Thymus (tissue), 14 donors: ENCODE measurements at places on chromosomes 12 and 14. TPM values are rescaled to one million over a fixed set of nuclear protein-coding genes. Genes with fewer than 3 reads are reported as not detected.

- peak; percentile 77 for DNase-seq
Observed at GRCh38 chr14:96362965-96363750, at the start of the genes ATG2B and GSKIP. TSS of gene ATG2B (minus strand) at chr14:96363341. CDS start at chr14:96362976, 365 bp downstream. TSS of gene GSKIP (plus strand) at chr14:96363526. CDS start at chr14:96382248, 18,722 bp downstream.

DNA sequence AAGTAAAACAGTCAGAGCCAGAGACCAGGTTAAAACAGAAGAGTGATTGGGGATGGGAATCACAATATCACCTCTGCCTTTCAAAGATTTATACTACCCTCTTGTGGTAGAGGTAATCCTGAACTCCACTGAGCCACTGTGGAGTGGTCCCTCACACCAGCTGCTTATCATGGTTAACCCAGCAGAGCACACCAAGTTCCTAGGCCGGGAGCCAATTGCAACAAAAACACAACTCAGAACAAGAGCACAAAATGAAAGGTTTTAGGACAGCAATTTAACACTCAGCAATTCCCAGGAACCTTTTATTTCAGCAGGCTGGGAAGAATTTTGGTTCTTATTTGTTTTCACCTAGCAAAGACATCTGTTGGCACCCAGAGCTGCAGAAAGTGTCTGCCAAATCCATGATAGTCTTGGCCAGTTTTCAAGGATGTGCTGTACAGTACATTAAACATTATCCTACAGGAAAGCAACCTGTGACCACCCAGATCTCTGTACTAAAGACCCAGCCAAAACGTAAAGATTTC lies 220.5 kb upstream of the ATXN7L3B start:
- no peak for DNase-seq

GRCh38 chr14:88841741-88842140 lies 17.3 kb downstream of the TTC8 start:
- no peak for DNase-seq

GRCh38 chr12:111981987-111982386 lies 31.0 kb downstream of the TMEM116 start:
- no peak for DNase-seq

The GDF3 gene
- 0.37 TPM for polyA plus RNA-seq

The NAP1L1 gene
- polyA plus RNA-seq: 548 TPM

DNA sequence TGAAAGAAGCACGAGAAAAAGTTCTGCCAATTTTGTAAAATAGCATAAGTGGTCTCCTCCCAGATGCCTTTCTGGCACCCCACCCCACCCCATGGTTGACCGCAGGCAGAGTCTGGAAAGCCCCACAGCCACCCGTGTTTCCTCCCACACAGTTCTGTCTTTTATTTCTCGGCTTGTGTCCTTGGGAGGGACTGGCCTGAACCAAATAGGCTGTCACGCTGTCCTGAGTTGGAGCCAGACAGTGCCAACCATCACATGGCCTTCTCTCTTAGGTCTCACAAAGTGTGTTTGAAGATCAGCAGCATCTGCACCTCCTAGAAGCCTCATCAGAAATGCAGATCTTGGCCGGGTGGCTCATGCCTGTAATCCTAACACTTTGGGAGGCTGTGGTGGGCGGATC lies 10.2 kb upstream of the LTA4H start:
- DNase-seq: no peak

The LHX5 gene
- 0.05 TPM for polyA plus RNA-seq

The OLR1 gene
- polyA plus RNA-seq: 1.1 TPM

The P2RX2 gene
- polyA plus RNA-seq: 2.5 TPM
